ENCODE measurements at places on chromosomes 11 and 22. TPM values are rescaled to one million over a fixed set of nuclear protein-coding genes. Genes with fewer than 3 reads are reported as not detected.

The TAF1D gene
- 61.8 TPM for total RNA-seq

The RBMXL2 gene
- not detected for total RNA-seq

The OR52K1 gene
- total RNA-seq = not detected

The NXPE4 gene
- total RNA-seq = not detected

The TIRAP gene
- total RNA-seq = 12.9 TPM

The SCN4B gene
- total RNA-seq = 4.8 TPM

The MS4A4A gene
- 22.8 TPM for total RNA-seq

The OLFML1 gene
- 10.8 TPM for total RNA-seq

The OR8D4 gene
- not detected for total RNA-seq

The DEUP1 gene
- total RNA-seq = not detected

The DERL3 gene
- not detected for total RNA-seq

The ACTN3 gene
- not detected for total RNA-seq

The P2RY6 gene
- 4.8 TPM for total RNA-seq

The VSTM5 gene
- total RNA-seq = 0.17 TPM

The FAR1 gene
- total RNA-seq = 29.3 TPM

The MAPK11 gene
- 3.7 TPM for total RNA-seq

GRCh38 chr22:17575681-17576080 lies 12.4 kb downstream of the SLC25A18 start:
- DNase-seq = no peak

DNA sequence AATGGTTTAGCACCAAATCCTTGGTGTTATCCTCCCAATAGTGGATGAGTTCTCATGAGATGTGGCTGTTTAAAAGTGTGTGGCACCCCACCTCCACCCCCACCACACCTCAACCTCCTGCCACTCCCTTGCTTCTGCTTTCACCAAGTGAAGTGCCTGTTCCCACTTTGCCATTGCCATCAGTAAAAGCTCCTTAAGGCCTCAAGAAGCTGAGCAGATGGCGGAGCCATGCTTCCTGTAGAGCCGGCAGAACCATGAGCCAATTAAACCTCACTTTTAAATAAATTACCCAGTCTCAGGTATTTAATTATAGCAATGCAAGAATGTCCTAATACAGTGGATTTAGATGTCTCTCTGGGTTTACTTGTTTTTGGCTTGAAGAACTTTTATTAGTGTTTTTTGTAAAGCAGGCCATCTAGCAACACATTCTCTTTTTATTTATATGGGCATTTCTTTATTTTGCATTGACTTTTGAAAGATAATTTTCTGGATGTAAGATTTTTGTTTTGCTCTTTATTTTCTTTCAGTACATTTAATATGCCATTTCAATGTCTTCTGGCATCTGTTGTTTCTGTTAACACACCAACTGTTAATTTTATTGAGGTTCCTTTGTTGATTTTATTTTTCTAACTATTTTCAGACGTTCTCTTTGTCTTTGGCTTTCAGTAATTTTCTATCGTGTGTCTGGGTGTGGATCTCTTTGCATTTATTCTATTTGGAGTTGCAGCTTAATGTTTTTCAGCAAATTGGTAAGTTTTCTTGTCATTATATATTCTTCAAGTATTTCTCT lies 724.5 kb upstream of the CNTN5 start:
- DNase-seq = no peak

GRCh38 chr11:107799218-107799859 lies 59.2 kb downstream of the SLC35F2 start:
- DNase-seq = no peak

DNA sequence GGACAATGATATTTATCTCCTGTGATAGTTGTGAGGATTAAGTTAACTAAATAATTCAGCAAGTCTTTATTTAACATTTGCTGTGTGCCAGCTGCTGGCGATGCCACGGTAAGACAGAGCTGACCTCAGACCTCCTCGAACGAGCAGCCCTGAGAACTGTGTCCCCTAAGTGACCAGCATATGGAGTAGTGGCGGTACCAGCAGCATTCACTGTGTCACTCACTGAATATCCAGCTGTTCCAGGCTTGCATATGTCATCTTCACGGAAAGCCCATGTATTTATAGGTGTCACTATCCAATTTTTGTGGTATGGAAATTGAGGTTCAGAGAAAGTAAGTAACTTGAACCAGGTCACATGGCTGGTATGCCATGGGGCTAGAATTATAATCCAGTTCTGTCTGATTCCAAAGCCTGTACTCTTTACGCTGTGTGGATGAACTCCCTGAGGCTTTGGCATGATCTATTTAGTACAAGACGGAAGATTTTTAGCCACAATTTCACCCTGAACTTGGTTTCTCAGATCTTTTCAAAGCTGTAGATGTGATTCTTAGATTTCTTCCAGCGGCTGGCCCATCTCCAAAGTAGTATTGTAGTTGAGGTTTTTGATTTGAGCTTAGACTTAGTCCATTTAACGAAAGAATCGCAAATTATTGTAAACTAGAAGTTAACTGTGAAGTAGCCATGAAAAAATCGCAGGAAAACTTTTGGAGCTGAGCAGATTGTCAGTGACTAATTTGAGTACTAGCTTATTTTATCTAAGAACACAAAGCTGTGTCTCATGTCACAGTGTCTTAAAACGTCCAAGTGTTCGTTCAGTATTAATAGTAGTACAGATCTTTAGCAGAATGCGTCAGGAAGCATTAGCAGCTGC lies 49.4 kb upstream of the MYO18B start:
- no peak for DNase-seq

DNA sequence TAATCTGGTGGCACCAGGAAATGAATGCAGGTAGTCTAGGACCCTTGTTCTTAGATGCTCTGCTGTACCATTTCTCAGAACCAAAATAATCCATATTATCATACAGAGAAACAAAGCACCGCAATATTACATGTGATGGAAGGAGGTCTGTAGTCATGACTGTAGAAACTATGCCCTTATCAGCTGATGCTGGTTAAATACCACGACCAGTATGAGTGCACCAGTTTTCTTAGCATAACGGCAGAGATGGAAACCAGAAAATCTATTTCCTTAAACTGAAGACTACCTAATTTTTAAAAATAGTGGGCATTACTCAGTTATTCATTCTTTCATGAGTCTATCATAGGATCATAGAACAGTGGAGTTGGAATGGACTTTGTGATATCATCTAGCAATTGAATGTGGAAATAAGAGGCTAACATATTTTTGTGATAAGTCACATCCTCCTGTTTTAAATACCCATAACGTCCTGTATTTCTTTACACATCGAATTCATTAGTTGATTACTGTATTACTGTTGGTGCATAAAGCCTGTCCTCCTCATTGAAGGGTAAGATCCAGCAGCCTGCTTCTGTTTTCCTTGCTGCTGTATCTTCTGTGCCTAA lies 15.1 kb downstream of the JHY start:
- DNase-seq = no peak

GRCh38 chr11:2306452-2306823 lies 4.6 kb downstream of the TSPAN32 start:
- DNase-seq = no peak

DNA sequence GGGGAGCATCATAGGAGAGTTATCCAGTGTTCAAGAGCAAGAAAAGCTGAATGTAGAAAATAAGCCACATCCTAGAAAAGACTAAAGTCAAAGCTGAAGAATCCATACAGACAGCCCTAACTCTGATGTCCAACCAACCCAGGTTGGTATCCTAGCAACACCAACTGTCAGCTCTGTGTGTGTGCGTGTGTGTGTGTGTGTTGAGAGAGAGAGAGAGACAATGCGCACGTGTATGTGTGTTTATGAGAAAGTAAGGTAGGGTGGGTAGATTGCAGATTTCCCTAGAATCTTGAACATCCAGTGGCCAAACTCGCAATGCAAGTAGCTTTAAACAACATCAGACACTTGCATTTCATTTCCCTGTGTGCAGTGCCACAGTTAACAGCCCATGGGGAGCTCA lies 274.9 kb downstream of the FAM181B start:
- DNase-seq = no peak

DNA sequence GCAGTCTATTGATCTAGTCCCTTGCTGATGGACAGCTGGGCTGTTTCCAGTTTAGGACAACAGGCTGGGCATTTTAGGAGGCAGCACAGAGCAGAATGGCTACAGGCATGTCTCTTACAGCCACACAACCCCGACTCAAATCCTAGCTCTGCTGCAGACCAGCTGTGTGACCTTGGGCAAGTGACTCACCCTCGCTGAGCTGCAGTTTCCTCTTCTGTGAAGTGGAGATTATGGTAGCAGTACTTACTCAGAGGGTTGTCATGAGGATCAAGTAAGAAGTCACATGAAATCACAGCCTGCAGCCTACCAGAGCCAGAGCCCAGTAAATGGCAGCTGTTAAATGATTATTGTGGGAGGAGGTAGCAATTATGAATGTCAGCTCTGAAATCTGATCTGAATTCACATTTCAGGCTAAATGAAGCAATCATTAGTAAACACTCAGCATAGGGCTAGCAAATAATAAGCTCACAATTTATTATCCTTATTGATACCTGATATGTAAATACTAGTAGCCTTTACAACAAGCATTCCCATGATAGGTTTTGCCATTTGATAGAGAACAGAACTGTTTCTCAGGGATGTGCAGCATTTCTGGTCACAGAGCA lies 58.9 kb downstream of the MYEOV start:
- peak; percentile 78 for DNase-seq

DNA sequence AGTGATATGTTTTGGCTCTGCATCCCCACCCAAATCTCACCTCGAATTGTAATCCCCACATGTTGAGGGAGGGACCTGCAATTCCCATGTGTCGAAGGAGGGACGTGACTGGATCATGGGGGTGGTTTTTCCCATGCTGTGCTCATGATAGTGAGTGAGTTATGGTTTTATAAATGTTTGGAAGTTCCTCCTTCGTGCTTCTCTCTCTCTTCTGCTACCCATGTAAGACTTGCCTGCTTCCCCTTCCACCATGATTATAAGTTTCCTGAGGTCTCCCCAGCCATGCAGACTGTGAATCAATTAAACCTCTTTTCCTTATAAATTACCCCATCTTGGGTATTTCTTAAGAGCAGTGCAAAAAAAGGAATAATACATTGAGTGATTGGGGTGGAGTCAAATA lies 7.3 kb upstream of the CEP295 start:
- peak; percentile 47 for DNase-seq

GRCh38 chr11:74559110-74559933 lies 33.1 kb upstream of the POLD3 start:
- DNase-seq = no peak

GRCh38 chr22:40966726-40967085 lies 15.5 kb downstream of the RBX1 start:
- no peak for DNase-seq

DNA sequence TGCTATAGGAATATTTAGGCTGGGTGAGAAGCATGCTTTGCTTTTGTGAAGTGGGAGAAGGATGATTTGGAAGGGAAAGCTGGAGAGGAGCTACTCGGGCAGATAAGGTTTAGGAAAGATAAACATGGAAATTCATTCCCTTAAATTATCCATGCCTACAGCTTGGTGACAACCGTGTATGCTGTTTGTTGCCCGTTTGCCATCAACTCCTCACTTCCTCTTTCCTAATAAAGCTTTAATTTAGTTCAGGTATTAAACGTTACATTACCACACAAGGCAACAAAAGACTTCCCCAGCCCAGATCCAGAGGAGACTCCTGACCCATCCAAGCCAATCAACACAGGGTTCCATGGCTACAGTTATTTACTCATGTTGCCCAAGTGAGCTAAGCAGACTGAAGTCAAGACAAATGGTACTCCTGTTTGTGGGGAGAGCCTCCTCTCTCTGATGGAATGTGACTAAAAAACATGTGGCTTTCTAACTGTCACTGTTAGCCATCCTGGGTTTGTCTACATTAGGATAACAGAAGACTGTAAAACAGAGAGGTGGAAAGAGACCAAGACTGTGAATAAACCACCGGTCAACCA lies 101.7 kb upstream of the GRAMD1B start:
- no peak for DNase-seq

DNA sequence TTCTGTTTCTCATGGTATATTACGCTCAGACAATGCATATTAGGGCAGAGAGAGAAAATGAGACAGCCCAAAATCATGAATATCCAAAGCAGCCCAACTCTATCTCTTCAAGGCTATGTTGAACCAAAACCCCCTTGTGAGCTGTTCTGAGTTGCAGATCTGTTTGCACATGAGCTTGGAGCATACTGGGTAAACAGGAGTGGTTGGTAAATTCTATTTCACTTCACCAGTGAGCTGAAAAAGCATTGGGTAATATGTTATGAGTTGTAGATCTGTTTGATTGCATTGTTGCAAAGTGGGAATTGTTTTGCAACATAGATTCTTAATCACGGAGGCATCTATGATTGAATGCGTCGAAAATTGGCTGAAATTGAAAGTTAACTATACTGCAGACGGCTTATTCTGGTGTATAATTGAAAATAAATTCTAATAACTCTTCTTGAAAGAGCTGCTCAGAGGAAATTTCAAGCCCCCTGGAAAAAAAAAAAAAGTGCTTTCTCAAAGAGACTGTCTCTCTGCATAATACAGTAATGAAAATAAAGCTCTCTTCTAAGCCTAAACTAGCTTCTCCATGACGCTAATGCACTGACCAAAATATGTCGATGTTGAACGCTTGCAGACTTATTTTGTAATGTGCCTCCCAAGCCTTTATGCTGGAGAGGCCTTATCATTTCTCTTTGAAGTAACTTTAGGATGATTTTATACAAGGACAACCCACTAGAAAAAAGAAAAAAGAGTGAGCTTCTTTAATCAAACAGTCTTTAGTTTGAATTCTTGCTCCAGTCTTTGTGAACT lies 263.7 kb downstream of the NTM start:
- DNase-seq = no peak

- DNase-seq = no peak
Observed at GRCh38 chr22:25348391-25348790, 129.0 kb downstream of the CRYBB2 start.

- peak; percentile 89 for DNase-seq
Observed at GRCh38 chr22:47918276-47918921, 1155.9 kb downstream of the TBC1D22A start.

DNA sequence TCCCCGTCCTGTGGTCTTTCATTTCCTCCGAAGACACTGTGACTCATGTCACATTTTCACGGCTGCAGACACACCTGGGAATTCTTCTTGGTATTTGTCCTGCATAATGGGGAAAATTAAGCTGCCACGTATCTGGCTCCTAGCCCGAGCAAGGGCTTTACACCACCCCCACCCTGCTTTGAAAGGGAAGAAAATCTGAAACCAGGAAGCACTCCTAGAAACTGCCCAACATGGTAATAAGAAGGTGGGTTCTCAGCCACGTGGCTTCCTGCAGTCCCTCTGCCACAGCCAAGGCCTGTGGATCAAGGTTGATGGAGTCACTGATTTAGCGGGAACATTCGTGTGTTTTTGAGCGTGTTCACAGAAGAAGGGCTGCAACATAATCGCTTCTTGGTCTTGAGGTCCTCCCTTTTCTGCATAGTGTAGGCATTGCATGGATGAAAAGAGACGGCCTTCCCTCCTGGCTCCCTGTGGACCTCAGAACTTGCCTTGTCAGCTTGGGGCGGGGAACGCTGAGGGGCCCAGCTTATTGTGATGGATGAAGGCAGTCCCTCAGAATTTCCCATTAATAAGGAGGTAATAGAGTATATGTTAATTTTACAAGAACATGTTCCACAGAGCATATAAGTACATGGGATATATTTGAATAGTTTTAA lies 292.0 kb downstream of the NTM start:
- no peak for DNase-seq

All from esophagus muscularis mucosa (tissue), 4 donors.